Cardiac muscle cell (in vitro differentiated cells and primary cell): ENCODE measurements at places on chromosomes 2 and 18.
A peak's percentile ranks its signal among the peaks of the same experiment; 100 is the strongest.

DNA sequence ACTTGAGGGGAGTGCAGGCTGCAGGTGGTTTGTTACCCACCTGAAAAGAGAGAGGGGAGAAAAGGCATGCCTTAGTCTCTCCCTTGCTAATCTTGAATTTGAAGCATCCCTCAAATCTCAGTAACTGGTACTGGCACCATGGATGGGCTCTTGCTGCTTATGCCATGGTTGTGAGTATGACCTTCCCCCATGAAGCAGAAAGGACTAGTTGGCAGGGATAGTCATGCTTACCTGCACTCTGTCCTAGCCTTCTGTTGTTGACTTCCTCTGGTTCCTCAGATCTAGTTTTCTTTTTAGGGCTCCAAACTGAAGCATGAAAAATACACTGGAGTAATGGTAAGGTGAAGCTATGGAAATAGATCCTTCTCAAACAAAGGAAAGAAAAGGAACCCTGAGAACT lies 191.2 kb downstream of the SPAG16 start:
- DNase-seq = peak; percentile 0
- no peak overlapping the region for H3K4me3 ChIP-seq
- H3K27ac ChIP-seq = no peak overlapping the region
- H3K27me3 ChIP-seq = no peaks in the 10 kb centered on the region
- H3K36me3 ChIP-seq = no peaks in the 10 kb centered on the region

DNA sequence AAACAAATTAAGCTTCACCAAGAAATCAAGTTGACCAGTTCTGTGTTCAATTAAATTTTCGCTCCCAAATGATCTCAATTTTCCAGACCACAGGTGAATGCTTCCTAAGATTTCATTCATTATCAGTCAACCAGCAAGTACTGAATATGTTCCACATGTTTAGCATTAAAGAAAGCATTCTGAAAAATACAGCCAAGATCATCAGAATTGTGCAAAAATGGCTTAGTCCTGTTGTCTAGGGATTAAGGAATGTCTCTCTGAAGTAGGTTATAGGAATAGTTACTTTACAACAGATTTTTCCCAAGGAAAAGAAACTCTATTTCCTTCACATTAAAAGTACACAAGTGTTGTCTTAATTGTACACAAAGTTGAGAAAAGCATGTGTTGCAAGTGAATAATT lies 69.2 kb downstream of the NRXN1 start:
- H3K36me3 ChIP-seq = no peaks in the 10 kb centered on the region
- H3K4me1 ChIP-seq = no peaks in the 10 kb centered on the region
- DNase-seq = no peak

GRCh38 chr18:35782926-35783325 lies 189.6 kb upstream of the RMP24 start:
- no peak overlapping the region for H3K27ac ChIP-seq
- no peaks in the 10 kb centered on the region for H3K4me1 ChIP-seq
- no peak overlapping the region for H3K4me3 ChIP-seq
- DNase-seq = no peak
- no peaks in the 10 kb centered on the region for H3K27me3 ChIP-seq

GRCh38 chr2:9010866-9011265 lies 7.4 kb upstream of the MBOAT2 start:
- no peaks in the 10 kb centered on the region for H3K4me1 ChIP-seq
- no peak overlapping the region for H3K27ac ChIP-seq
- H3K27me3 ChIP-seq = no peaks in the 10 kb centered on the region

GRCh38 chr2:240030379-240031094 lies at the start of gene OR6B2:
Gene OR6B2, minus strand, starts transcription at chr2:240030429. Its CDS starts 0 bp downstream, at chr2:240030429.
- no peaks in the 10 kb centered on the region for H3K27me3 ChIP-seq

DNA sequence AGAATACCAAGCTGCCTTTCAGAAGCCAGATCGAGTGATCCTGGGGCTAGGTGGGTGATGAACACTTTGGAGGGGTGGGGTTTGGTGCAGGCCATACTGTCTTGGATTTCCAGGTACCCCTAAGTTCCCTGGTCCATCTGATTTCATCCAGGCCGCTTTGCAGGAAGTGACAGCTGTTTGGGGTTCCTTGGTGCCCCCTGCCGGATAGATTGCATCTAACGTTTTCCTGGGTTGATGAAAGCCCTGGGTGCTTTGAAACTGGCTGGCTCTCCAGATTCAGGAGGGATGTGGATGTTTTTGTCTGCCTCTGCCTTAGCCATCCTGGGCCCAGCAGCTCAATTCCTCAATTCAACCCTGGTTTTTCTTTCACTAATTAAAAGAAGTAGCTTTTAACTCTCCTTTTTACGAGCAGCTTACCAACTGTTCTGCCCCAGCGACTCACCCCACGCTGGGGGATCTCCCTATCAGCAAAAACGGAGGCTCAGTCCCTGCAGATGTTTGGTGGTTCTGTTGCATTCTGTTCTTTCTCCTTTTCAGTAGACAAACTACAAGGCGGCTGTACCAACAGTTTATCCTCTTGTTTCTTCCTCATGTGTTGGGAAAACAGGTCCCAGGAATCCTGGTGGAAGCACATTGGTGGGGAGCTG lies 37.1 kb downstream of the ARHGEF4 start:
- no peak overlapping the region for H3K27ac ChIP-seq
- no peaks in the 10 kb centered on the region for H3K4me1 ChIP-seq
- no peak overlapping the region for H3K4me3 ChIP-seq
- H3K36me3 ChIP-seq = no peaks in the 10 kb centered on the region
- no peaks in the 10 kb centered on the region for H3K27me3 ChIP-seq

- H3K4me3 ChIP-seq = no peak overlapping the region
- no peak overlapping the region for H3K27ac ChIP-seq
- no peak for DNase-seq
- H3K36me3 ChIP-seq = no peaks in the 10 kb centered on the region
- no peaks in the 10 kb centered on the region for H3K4me1 ChIP-seq
- H3K27me3 ChIP-seq = no peaks in the 10 kb centered on the region
Measured at GRCh38 chr2:155151945-155152344, 453.4 kb downstream of the KCNJ3 start.
